Jurkat, Clone E6-1 (cell line): ENCODE measurements at places on chromosomes 7 and 10.

GRCh38 chr10:126049759-126050700 is 153.7 kb downstream of the FANK1 start:
- DNase-seq, result no peak

GRCh38 chr7:64834989-64835388 is 40.8 kb downstream of the ZNF138 start:
- no peak for DNase-seq

DNA sequence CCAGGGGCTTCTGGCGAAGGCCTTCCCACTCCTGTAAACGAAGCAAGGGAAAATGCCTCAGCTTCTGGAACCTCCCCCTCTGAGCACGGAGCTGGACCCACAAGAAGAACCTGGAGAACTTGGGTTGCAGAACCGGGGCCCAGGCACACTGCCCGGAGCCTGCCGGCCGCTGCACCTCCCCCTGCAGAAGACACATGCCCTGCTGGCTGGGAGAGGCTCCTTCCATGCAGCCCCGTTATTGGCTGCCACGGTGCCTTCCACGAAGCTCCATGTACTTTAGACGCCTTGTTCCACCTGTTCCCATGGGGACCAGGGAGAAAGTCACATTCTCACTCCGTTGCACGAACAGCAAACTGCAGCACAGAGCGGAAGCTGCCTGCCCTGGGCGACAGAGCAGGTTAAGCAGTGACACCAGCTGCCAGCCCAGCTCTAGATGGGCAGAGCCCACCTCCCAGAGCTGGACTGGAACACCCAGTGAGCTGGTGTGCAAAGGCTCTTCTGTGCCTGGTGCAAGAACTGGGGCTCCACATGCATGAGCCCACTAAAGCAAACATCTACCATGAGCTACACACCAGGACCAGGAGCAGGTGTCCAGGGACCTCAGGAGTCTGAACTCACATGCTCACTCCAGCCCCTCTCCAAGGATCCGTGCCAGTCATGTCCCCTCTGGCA is 70.1 kb downstream of the TNS3 start:
- no peak for DNase-seq

DNA sequence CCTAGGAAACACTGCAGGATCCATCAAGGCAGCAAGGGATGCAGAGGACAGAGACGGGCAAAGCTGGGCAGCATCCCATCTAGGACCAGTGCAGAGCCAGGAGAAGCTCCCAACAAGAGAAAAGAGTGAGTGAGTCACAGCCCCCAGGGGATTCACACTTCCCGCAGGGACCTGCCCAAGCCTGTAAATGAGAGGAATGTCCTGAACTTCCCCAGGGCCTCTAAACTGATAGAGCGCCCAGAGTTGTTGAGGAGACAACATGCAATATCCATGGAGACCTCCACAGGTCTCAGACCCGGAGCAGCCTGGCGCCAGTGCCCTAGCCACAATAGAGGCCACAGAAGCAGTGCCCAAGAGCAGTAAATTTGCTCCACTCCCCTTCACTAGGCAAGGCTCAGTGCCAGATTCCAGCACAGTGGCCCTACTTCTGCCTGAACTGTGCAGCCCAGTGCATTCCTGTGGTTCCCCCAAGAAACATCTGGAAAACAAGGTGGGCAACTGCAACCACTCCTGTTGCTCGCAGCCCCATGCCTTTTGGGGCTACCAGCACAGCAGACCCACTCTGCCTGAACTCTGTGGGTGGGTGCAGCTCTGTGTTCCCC is 567.5 kb downstream of the POM121L12 start:
- no peak for DNase-seq

- DNase-seq, result no peak
Measured at GRCh38 chr7:70838292-70838907, 293.5 kb upstream of the GALNT17 start.

DNA sequence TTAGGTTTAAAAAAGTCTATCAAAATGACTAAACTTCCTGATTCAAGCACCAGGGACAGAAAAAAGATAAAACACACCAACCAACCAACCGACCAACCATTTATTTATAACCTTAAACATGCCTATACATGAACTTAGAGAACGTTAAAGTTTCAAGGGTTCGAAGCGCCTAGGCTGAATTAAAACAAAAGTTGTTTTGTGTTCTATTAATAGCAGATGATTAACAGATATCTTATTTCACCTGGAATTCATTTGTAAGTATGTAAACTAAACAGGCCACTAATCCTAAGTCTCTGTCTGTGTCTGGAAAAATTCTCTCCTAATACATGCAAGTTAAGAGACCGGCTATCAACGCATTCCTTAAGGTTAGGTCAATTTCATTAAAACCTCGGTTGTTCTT is 1.4 kb downstream of the BAIAP2L1 start:
- DNase-seq, result no peak

DNA sequence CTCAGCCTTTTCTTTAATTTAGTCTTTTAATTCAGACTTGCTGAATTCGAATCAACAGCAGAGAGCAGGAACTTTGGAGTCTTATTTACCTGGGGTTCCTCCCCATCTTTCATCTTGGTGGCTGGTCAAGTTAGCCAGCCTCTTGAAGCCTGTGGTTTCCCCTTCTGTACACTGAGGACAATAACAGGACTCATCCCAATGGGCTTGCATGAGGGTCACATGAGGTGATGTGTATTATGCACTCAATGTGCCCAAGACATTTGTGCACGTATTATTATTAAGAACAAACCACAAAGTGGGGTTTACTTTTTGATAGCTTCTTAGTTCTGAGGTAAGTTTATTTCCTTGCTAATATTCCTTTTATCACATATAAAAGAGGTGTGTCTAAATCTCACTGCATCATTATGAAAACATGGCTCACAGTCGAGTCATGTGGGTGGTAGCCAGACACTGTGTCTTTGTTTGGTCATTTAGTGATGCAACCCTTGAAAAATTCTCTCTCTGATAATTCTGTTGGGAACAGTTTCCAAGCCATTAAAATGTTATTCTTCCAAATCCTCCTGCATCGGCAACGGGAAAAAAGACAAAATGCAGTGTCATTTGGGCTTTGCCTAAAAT is 86.5 kb upstream of the GRB10 start:
- no peak for DNase-seq

DNA sequence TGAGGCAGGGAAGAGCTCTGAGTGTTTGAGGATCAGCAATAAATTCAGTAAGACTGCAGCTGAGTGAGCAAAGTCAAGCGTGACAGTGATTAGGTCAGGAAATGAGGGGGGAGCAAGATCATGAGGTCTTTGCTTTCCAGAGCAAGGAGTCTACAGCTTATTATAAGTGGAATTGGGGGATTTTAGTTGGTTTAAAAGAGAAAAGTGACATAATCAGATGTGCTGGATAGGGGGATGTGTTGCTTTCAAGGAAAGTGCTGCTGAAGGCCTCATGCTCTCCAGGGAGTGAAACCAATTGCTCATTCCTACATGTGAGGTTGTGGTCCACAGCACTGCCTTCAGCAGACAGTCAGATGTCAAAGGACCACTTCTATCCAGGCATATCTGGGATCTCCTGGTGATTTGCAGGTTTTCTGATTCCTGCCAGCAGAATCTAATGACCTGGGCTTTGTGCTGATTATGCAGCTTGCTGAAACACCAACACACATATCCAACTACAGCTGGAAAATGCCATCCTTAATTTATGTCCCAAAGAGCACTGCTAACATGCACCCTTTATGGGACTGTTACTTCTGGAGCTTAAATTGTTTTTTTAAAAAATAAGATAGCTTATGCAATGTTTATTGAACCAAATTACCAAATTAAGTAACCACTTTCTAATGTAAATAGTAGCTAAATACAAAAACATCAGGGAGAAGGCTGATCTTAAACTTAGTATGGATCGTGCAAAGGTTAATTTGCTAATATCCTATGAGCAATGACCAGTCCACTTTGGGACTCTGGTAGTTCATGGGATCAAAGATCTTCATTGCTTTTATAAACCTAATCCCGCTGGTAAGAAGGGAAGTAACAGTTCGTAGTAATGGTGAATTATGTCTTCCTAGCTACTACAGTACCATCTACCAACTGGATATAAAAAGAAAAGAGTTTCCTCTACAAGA is 607.6 kb downstream of the KCNMA1 start:
- no peak for DNase-seq

- DNase-seq, result no peak
Measured at GRCh38 chr7:117731455-117731854, 141.8 kb downstream of the CTTNBP2 start.

- peak; percentile 94 for DNase-seq
Measured at GRCh38 chr7:26048663-26049062, 103.3 kb upstream of the NFE2L3 start.

- DNase-seq, result no peak
Measured at GRCh38 chr7:114943953-114944744, 22.3 kb downstream of the MDFIC start.

DNA sequence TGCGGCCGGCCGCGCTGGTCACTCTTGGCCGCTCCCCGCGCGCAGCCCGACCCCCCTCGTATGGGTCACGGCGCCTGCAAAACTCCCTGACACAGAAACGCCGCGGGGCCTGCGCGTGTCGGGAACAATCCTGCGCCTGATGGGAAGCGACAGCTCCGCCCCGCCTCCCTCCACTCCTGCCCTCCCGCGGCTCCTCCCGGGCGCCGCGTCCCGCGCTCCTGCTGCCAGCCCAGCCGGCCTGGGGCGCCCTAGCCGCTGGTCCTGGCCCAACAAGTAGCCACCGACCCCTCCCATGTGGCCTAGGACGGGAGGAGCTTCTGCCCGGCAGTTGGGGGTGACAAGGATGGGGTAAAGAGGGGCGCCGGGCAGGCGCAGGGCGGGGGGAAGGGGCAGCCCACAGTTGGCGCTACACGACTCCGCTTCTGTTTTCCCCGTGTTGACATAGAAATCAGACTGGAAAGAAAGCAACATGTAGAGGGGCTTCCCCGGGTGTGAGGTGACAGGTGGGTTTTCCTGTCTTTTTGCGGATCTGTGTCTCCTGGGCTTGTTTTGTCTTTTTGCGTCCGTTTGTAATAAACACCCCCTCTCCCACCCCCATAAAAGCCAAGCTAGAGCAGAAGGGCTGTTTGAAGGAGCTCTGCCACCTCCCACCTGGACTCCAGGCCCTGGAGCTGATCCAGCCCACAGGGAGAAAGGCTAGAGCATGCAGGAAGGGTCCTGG is 35.1 kb upstream of the PAX2 start:
- DNase-seq, result no peak
